Activated CD4-positive, alpha-beta T cell treated with anti-CD3 and anti-CD28 coated beads, Interleukin-2, amount 10 ng/mL, durations not matched to agents 7 days and 5 days (primary cell): ENCODE measurements at places on chromosomes 16 and 17.
A peak's percentile ranks its signal among the peaks of the same experiment; 100 is the strongest.

DNA sequence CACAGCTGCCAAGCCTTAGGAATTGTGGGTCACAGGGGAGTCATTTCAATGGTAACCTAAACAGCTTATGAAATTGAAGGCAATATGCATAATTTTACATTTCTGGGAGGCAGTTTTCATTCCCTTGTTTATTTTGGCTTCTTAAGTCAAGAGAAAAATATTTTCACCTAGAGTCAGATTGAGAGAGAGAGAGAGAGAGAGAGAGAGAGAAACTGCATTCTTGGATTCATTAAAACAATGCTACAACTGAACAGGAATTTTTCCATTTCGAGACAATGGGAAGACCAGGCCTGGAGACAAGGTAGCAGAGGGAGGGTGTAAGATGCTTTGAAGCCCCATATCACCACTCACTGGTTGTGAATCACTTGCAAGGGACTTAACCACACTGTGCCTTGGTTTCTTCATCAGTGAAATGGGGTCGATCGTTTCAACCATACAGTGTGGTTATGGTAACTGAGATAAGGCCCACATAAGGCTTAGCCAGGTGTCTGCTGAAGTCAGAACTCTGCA, 224.7 kb upstream of the IRX3 start:
- DNase-seq: no peak

DNA sequence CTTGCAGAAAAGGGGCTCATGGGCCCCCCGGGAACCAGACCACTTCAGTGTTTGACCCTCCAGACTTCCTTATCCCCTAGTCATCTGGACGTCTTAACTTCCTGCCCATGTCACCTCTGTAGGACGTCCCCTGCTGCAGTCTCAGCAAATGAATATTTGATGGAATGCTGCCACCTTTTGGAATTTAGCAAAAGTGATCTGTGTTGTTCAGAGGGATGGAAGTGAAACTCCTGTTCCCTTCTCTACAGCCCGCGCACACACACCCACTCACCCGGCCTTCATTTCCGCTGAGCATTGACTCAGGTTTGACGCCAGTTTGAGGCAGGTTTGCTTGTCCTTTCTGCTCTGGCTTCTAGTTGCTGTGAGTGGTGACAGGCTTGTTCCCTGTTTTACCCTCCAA, 507.2 kb upstream of the EEF2KMT start:
- no peak for DNase-seq

- no peak for DNase-seq
Measured at GRCh38 chr16:19269098-19269497, 16.4 kb upstream of the CLEC19A start.

GRCh38 chr17:10294180-10294579, 78.6 kb downstream of the MYH13 start:
- no peak for DNase-seq

GRCh38 chr16:55876854-55877253, 1.7 kb upstream of the CES5A start:
- no peak for DNase-seq

- DNase-seq: no peak
Measured at GRCh38 chr17:29874931-29875596, 55.0 kb downstream of the SSH2 start.

- no peak for DNase-seq
Measured at GRCh38 chr17:10297691-10298090, 75.1 kb downstream of the MYH13 start.

DNA sequence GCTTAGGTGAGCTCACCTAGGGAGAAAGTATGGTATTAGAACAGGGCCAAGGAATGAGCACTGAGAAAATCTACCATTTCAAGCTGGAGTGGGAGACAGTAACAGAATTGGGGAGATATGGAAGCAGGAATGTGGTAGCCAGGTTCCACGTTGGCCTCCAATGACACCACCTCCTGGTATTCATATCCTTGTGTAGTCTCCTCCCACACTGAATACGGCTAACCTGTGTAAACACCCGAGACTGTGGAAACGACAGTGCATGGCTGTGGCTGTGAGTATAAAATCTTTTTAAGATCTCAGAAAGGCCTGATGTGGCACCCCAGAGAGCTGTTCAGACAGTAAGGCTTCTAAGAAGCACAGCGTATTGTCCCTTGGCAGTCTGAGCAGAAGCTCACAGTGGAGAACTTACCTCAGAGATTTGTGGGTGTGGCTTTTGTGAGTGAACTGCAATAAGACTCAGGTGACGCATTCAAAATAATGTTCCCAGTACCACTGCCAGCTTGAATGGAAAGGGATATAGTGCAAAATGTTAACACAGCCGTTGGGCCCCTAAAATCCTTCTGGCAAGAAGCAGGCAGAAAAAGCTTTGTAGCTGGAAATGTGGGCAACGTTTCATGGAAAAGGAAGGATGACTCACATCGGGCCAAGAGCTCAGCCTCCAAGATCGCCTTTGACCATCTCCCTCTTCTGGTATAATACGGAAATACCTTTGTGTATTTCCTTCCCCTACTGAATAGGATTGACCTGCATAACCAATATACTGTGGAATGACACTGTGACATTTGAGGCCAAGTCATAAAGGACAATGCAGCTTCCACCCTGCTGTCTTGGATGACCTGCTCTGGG, 14.4 kb downstream of the SDR42E1 start:
- DNase-seq: no peak

GRCh38 chr16:1909561-1910231, 8.5 kb downstream of the HS3ST6 start:
- DNase-seq: no peak

GRCh38 chr16:3908951-3909437, 28.5 kb upstream of the CREBBP start:
- DNase-seq: no peak

- DNase-seq: peak; percentile 78
Measured at GRCh38 chr17:17001874-17002520, 30.1 kb upstream of the TNFRSF13B start.

DNA sequence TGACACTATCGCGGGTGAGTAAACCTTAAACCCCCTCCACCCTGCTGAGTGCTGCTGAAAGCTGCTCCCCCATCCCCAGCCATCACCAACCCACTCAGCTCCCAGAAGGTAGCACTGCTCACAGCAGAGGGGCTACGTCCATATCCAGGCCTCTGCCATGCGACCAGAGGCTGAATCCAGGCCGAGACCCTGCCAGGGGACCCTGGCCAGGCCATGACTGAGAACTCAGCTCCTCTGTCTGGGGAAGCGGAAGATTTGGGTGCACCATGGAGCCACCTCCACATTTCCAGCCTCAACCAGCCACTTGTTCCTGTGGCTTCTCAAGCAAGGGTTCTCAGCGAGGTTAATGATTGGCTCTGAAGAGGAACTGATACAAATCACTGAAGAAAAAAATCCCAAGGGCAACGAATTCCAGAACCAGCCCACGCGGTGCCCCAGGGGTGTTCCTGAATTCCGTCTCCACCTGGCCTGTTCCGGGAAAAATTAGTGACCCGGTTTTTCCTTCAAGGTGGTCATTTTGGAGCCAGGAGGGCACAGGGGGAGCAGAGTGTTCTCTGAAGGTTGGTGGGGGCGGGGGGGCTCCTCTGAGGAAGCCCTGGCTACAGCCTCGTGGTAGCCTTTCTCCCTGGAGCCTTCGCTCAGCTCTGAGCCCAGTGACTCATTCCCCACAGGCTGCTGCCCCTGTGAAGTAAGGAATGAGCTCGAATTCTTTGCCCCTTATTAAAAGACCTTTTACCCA, 9.3 kb upstream of the SLC16A5 start:
- DNase-seq: no peak

DNA sequence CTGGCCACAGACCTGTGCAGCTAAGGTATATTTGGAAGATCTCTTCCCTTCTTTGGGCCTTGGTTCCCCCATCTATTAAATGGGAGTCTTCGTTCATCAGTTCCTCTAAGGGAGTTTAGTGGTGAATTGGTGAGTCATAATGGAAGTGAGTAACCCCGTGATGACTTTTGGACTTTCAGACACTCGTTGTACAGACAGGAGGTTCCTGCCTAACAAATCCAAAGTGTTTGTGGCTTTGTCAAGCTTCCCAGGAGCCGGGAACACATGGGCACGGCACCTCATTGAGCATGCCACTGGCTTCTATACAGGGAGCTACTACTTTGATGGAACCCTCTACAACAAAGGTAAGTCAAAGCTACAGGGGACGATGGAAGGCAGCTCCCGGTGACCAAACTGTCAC, 40.4 kb downstream of the WSCD1 start:
- DNase-seq: no peak

- no peak for DNase-seq
Measured at GRCh38 chr16:14203166-14203565, 132.0 kb downstream of the MRTFB start.

DNA sequence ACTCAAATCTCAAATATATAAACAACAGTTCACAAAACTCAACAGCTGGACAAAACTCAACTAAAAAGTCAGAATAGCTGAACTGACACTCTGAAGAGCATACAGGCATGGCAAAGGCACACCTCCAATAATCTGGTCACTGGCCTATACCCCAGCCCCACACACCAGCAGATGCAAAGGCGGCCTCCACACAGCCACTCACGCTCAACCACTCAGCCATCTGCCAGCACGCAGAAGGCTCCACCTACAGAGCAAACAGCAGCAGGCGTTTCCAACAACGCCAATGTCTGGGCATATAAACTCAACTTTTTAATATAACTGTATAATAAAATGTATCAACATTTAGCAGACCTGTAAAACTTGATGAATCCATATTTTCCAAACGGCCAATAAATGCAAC, 17.2 kb downstream of the USP7 start:
- no peak for DNase-seq

- DNase-seq: no peak
Measured at GRCh38 chr16:85767531-85767930, 16.6 kb upstream of the C16orf74 start.

- DNase-seq: no peak
Measured at GRCh38 chr17:68097161-68097805, 61.7 kb downstream of the KPNA2 start.

DNA sequence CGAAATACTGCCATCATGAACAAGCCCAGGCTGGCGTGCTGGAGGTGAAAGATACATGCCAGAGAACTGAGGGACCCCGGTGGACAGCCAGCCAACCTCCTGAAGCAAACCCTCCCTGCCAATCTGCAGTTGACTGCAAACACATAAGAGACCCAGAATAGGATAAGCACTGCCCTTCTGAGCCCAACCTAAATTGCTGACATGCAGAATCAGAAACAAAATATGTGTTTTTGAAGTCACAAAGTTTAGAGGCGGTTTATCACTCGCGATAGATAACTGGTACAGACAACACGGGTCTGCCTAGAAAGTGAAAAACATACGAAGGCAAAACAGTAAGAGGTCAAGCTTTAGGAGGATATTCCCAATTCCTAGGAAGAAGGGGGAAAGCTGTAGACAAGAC, 14.6 kb downstream of the TOX3 start:
- no peak for DNase-seq

GRCh38 chr16:17070882-17071592, 399.7 kb downstream of the XYLT1 start:
- DNase-seq: peak; percentile 41

DNA sequence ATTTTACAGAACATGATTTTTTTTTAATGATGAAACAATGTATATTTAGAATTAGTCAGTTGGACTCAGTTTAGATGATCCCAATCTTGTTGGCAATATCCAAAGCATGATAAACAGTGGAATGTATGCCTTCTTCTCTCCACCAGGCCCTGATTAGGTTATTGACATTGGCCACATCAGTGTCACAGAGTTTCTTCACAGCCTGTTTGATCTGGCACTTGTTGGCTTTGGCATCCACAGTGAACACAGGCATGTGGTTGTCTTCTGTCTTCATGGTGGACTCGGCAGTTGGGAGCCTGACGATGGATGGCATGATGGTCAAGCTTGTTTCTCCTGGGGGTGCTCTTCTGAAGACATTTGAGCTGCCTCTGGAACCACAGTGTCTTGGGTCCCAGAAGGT, 317.5 kb downstream of the PMP22 start:
- DNase-seq: no peak

- no peak for DNase-seq
Measured at GRCh38 chr17:10702574-10702973, 5.2 kb downstream of the ADPRM start.

- peak; percentile 56 for DNase-seq
Measured at GRCh38 chr17:40323391-40324381, 14.7 kb downstream of the RARA start.

- DNase-seq: no peak
Measured at GRCh38 chr16:58276346-58276951, 18.4 kb downstream of the PRSS54 start.

GRCh38 chr17:64061178-64061898, 40.9 kb upstream of the ICAM2 start:
- no peak for DNase-seq
